Hippocampal formation (tissue), 2 donors: ENCODE measurements at places on chromosomes 7 and 10.

- no peak for DNase-seq
Observed at GRCh38 chr10:32970910-32971309, 12.9 kb upstream of the ITGB1 start.

DNA sequence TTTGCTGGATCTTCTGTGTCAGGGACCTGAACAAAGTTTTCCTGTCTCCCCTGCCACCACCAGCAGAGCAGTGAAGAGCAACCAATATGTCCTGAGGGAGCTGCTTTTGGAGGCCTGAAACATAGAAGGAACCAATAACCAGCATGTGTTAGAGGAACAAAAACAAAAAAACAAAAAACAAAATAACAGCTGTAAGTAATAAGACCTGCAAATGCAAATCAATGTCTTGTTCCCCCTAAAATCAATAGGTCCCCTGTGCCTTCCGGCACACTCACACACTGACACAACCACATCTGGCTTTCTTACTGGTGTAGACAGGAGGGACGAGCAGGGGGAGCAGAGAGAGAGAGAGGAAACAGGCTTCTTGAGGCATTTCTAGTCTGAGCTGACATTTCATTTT, 94.1 kb downstream of the NRG3 start:
- DNase-seq, result no peak

- no peak for DNase-seq
Observed at GRCh38 chr7:105164751-105165150, 150.7 kb downstream of the KMT2E start.

DNA sequence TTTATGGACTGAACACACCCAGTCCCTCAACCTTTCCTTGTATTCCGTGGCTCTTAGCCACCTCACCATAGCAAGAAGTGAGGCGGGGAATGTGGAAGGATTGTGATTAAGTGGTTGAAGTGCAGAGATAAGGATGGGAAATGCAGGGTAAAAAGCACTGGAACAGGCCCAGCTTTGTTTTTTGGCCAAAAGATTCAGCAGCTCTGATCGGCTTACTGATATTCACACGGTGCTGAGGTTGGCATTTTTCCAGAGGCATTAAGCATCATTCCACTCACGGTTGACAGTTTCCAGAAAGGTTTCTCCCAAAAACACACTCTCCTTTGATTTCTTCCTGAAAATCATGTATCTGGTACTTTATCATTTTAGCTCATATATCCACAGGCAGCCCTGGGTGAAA, 544.2 kb downstream of the CNTNAP2 start:
- no peak for DNase-seq

GRCh38 chr10:114647545-114648138, 10.4 kb downstream of the ABLIM1 start:
- DNase-seq, result no peak

- no peak for DNase-seq
Observed at GRCh38 chr10:61921143-61921542, 19.6 kb downstream of the ARID5B start.

DNA sequence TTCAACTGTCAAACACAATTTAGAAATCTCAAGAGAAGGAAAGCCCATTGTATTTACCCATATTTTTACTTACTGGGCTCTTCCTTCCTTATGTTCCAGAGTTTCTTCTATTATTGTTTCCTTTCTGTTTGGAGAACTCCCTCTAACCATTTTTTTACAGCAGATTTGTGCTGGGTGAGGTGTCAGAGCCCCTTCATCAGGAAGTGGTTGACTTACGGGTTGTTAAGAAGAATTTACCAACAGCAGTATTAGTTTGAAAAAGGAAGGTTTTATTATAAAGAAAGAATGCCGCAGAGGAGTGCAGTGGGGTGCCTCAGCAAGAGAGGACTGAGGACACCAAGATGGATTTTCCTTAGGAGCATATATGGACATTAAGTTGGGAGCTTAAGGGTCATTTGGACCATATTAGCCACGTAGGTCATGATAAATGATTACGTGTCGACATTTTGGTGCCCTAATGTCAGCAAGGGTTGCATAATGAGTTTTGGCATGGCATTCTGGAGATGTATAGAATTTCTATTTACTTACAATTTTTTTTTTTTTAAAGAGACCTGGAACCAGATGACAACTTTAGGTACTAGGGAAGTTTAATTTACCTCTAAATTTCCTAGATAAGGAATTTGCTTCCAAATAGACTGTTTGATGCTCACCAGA, 6.3 kb upstream of the TBATA start:
- DNase-seq, result no peak

- no peak for DNase-seq
Observed at GRCh38 chr10:10318856-10319255, 698.8 kb upstream of the CELF2 start.

GRCh38 chr7:18511351-18512140, 16.0 kb downstream of the HDAC9 start:
- no peak for DNase-seq

DNA sequence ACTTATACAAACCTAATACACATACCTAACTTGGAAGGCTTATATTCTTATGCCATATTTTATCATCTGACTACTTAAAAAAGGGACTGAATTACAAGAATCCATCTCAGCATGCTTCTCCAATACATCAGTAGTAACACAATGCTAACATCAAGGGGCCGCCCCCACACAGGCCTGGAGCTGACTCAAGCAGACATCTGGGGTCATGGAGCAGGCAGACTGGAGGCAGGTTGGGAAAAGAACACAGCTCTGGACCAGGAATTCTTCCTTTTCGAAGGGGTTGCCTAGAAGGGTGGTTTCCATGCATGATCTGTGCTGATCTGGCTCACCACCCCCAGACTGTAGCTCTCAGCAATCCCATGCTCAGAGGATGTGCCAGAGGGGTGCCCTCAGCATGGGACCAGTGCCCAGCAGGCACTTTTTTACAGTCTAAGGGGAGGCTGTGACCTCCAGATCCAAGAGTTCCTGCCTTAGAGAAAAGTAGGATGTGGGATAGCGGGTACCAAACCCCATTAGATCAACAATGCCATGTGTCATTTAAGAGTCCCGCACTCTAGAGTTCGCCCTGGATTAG, 26.1 kb upstream of the DUSP5 start:
- DNase-seq, result no peak

DNA sequence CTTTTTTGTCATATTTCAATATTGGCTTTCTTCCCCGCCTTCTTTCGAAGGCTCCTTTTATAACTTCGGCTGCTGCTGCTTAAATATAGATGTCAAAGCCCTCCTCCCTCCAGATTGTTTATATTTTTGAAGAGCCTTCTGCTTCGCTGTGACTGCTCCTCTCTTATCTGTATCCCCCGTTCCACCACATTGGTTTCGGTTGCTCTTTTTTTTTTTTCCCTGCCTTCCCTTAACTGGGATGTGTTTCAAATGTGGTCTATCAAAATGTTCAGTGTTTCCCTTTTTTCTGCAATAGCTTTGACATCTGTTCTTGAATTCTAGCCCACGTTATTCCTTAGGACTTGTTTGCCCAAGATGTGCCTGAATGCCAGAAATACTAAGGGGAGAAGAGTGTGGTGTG, 96.4 kb downstream of the CUX1 start:
- no peak for DNase-seq

GRCh38 chr10:109665321-109665720, 258.0 kb downstream of the XPNPEP1 start:
- DNase-seq, result no peak

DNA sequence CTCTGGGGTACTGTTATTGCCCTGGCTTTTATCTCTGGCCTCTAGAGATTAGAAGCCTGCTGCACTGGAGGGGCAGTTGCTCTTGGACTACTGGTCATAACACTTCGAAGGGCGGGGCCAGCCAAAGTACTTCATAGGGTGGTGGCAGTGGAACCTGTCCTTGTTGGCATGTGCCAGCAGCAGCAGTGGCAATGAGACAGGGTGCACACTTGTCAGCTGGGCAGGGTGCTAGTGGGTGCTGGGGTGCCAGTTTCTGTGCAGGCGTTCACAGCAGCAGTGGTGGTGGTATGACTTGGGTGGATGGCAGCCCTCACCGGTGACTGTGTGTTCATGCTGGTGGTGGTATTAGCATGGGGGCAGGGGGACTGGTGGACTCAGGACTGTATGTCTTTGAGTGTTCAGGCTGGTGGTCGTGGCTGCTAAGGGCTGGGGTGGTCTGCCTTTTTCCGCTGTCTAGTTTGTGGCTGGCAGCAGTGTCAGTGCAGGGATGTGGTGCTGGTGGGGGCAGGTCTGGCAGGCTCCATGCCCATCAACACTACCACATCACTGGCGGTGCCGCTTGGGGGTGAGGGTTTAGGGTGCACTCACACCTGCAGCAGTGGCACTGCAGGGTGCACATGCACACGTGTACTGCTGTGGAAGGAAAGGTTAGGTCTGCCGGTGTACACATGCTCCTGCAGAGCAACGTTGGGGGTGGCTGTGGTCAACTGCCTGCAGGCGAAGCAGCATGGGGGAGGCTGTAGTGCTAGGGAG, 176.1 kb upstream of the CDC14C start:
- DNase-seq, result no peak

DNA sequence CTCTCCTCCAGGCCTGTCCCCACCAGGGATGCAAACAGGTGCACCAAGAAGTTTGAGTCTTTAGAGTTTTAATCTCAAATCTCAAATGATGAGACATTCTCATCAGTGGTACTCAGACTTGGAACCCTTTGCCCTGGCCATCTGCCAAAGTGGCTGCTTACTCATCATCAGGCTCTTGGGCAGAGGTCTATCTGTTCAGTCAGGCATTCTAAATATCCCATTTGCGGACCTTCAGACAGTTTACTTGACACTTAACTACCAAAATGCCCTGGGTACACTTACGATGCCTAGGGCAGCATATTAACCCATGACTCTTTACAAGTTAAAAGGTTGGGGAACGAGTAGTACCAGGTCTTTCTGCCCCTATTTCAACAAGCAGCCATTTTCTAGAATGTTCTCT, 61.2 kb upstream of the YAE1 start:
- no peak for DNase-seq

DNA sequence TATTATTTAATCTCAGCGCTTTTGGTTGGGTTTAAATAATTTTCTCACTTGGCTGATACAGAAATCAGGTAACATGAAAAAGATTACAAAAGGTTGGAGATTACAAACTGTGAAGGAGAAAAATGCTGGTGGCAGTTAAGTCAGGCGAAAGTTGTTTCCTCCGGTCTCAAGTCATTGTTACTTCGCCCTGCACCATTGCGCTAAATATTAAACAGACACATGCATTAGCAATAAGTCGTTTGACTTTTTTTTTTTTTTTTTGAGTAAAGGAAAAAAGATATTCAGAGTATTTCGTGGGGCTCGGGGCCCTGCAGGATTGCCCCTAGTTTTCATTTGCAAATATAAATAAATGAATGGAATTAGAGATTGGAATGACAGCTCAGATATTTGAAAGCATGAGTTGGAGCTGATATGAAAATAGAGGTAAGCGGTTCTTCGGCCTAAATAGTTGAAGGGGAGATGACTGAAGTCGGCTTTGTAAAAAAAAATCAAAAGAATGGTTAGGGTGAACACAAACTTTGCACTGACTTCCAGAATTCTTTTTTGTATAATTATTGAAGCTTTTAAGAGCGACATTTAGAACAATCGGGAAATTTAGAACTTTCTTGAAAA, 914 bp downstream of the SDHAF3 start:
- no peak for DNase-seq

- no peak for DNase-seq
Observed at GRCh38 chr7:25075459-25075858, 49.6 kb downstream of the CYCS start.

DNA sequence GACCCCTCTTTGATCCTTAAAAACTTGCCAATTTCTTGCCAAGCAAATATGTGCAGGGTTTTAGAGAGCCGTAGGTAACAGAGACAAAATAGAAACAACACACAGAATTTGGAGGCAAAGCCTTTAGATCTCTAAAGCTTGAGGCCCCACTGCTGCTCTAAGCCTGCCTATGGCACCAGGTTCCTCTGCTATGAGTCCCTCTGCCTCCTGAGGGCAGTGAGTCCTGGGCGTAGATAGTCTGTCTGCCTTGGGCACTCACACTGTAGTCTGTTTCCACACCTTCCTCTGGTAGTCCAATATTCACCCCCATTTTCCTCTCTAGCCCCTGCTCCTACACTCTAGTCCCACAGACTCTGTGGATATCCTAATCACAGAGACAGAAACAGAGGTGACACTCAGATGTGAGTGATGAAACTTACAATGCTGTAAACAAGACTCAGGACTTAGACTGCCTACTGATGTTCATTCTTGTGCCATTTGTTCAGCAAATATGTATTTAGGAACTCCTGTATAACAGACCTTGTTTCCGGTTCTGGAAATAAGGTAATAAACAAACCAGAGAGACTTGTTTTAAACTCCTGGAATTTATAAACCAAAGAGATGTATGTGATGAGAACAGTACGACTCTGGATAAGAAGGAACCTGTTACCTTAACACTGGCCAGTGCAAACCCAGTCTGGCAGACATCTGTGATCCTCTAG, 153.3 kb upstream of the PRSS1 start:
- no peak for DNase-seq

GRCh38 chr7:30805931-30806330, 34.7 kb downstream of the MINDY4 start:
- no peak for DNase-seq

DNA sequence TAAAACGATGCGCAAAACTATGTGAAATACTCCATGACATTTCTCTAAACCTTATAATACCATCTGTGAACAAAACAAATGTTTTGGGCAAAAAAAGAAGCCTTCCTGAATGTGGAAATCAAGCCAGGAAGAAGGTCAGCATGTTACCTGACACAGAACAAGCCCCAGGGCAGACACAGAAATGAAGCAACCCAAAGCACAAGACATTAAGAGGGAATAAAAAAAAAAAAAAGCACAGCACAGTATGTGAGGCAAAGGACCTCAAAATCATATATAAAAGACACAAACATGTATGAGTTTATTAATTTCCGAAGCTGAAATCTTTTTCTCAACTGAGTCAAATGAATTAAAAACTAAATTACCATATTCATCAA, 161.8 kb downstream of the SKIDA1 start:
- DNase-seq, result no peak

- DNase-seq, result no peak
Observed at GRCh38 chr7:77368974-77369373, 47.2 kb downstream of the GSAP start.

- DNase-seq, result no peak
Observed at GRCh38 chr10:88411772-88412349, 171.3 kb downstream of the RNLS start.

- DNase-seq, result peak; percentile 7
Observed at GRCh38 chr10:61140765-61141392, 196.9 kb upstream of the RHOBTB1 start.

- DNase-seq, result no peak
Observed at GRCh38 chr7:116518961-116519360, 5.9 kb upstream of the CAV1 start.

DNA sequence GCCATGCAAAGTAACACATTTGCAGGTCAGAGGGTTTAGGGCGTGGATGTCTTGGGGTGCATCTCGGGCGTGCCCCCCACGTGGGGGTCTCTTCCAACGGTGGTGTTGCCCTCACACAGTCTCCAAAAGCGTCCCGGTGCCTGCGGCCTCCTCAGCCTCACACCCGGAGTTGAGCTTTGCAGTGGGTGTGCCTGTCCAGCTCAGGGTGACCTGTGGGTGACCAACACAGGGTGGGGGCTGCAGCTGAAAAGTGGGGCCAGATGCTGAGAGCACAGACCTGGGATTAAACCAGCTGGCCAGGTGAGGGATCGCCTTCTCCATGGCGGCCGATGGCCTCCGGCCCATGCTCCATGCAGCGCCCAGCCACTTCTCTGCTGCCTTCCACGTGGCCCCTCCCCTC, 63.1 kb downstream of the PWWP2B start:
- no peak for DNase-seq

- no peak for DNase-seq
Observed at GRCh38 chr7:87874066-87874465, 2.1 kb downstream of the SLC25A40 start.

- DNase-seq, result no peak
Observed at GRCh38 chr7:12287901-12288300, 76.8 kb downstream of the TMEM106B start.
